Stimulated activated CD8-positive, alpha-beta memory T cell treated with anti-CD3 and anti-CD28 coated beads, Interleukin-15, amount 100 ng/mL, for 24 hours (primary cell): ENCODE measurements at places on chromosomes 3 and 15.

GRCh38 chr3:24595796-24596195 is 101.1 kb upstream of the THRB start:
- no peak for DNase-seq

GRCh38 chr3:129605203-129605921 is 1.1 kb downstream of the PLXND1 start:
- no peak for DNase-seq

DNA sequence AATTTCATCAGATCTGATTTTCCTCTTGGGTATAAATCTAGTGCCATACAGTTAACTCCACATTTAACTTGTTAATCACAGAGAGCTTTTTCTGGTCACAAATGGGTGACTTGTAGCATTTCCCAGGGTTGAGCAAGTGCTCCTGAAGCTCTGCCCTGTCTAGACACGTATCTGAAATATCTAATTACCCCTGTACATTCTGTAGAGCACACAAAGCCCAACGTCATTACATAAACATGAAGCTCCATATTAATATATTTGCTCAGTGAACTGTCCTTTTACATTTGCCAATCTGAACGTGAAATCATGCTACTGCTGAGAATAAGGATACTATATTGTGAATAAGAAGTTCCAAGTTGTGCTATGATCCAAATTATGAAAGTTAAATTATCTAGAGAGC is 49.0 kb downstream of the THBS1 start:
- DNase-seq = no peak

DNA sequence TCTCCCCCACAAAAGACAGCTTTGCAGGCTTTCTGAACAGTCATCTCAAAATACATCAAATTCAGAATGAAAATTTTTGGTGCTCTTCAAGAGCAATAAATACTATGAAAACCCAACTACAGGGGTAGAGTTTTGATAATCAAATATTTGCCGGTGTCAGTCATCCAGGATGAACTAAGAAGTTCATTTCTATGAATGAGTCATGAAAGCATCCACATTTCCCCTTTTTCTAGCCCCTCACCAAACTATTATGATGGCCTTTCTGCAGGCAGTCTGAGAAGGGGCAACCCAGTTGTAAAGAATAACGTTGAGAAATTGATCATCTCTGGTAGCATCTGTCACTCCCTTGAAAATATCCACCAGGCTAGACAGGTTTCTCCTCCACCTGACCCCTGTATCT is 3.1 kb upstream of the LPCAT4 start:
- no peak for DNase-seq

DNA sequence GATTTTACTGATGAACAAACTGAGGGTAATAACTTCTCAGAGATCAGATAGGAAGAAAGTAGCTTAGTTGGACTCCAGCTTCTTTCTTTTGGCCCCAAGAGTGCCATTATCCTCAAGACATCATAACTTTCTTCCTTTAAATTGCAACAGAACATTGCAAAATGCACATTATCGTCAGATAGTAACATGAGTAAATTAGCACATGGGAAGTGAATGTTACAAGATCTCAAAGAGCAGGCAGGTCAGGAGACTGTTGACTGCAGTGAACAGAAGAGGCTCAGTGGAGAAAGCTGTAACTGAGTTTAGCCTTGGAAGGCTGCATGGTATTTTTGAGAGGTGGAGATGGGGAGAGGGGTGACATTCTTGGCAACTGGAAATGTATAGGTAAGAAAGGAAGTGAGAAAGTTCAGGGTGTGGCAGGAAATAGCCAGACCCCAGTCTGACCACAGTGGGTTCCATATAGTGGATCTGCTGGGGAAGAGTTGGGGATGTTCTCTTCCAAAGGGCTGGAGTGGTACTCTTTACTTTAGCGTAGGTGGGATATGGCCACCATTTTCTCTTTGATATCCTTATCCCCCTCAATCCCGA is 307.7 kb downstream of the RPLP1 start:
- no peak for DNase-seq

DNA sequence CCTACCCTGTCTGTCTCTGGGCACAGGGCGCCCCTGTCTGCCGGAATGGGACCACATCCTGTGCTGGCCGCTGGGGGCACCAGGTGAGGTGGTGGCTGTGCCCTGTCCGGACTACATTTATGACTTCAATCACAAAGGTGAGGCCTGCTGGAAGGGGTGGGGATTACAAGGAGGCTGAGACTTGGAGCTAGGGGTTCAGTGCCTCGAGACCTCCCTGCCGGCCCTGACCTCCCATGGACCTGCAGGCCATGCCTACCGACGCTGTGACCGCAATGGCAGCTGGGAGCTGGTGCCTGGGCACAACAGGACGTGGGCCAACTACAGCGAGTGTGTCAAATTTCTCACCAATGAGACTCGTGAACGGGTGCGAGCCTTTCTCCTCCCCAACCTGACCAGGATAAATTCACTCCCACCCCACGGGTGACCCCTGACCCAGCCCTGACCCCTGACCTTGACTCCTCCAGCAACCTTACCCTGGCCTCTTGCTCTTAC is 20.4 kb downstream of the PTH1R start:
- DNase-seq = no peak

DNA sequence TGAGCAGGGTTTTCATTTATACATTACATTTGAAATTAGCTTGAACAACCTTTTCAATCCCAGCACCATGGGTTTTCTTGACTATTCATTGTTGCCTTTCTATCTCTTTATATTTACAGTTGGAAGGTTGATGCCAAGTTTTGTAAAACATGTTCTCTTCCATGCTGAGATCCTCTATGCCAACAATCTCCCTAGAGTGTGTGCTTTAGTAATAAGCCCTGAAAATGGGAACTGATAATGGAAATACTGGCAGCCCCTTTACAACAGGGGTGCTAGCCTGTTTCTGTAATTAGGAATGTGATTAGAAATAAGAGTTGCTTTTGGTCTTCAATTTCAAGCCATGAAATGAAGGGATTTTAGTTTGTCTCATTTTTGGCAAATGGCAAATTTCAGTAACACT is 239.9 kb upstream of the NAALADL2 start:
- no peak for DNase-seq

DNA sequence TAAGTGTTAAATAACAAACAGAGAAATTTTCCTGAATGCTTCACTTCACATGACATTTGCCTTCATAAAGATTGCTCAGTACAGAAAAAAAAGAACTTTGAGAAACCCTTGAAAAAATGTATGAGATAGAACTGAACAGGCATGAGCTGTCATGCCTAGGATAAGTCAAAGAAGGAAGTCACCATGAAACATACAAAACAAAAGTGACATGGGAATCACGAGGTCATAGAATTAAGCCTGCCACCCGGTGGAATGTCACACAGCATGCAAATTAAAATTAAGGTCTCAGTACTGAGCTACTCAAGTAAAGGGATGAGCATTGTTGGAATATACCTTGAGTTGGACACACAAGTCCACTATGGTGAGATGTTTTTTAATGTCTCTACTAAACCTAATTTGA is 652.5 kb upstream of the NECTIN3 start:
- DNase-seq = no peak

DNA sequence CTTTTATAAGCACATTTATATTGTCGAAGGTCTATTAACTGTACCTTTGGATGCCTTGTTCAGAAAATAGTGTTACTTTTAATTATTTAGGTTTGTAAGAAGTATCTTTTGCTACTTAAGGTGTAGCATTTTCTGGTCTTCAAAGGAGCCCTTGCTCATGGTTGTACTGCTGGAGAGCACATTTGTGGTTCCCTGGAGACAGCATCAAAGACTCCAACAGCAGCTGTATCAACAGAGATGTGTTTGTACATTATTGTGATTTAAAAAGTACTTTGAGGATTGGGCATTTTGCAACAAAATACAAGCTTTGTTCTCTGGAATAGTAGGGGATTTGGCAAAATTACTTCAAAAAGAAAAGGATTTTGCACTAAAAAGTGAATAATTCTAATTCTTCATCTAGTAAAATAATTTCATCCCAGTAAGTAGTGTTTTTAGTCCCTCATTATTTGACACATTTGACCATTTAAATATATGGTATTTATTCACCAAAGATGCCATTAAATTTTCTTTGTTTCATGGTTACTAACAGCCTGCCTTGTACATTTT is 16.5 kb downstream of the TBC1D23 start:
- no peak for DNase-seq

DNA sequence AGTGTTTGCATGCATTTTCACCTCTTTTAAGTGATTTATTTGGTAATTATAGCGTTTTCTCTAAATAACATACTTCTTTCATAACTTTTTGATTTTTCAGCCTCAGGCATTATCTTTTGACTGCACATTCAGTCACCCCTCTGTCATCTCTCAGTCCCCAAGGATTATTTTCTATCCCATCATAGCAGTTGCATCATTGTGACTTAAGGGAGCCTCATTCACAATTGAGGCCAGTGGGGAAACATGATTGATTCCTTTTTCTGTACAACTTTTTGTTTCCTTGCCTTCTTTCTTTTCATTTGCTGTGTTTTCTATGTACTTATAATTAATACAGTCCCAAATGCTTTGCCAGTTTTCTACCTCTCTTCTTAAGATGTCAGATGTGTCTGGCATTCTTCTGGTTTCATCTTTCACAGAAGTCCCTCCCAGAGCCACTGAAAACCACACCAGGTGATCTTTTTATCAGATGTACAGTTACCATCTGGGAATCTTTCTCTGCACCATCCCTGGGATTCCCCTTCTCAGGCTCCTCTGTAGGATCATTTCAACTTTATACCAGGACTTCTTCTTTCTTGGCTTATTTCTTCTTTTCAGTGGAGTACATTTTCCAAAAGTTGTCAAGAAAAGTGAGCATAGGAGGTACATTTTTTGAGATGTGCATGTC is 151.4 kb downstream of the RAP2B start:
- no peak for DNase-seq

GRCh38 chr15:101115393-101115785 is 136.5 kb downstream of the CHSY1 start:
- no peak for DNase-seq

GRCh38 chr3:66507423-66508260 is 6.8 kb upstream of the LRIG1 start:
- DNase-seq = no peak

GRCh38 chr15:77889009-77889806 is 188.3 kb downstream of the TBC1D2B start:
- no peak for DNase-seq

- no peak for DNase-seq
These were observed 128.3 kb upstream of the ZNF385D start for GRCh38 chr3:21879184-21879886.

DNA sequence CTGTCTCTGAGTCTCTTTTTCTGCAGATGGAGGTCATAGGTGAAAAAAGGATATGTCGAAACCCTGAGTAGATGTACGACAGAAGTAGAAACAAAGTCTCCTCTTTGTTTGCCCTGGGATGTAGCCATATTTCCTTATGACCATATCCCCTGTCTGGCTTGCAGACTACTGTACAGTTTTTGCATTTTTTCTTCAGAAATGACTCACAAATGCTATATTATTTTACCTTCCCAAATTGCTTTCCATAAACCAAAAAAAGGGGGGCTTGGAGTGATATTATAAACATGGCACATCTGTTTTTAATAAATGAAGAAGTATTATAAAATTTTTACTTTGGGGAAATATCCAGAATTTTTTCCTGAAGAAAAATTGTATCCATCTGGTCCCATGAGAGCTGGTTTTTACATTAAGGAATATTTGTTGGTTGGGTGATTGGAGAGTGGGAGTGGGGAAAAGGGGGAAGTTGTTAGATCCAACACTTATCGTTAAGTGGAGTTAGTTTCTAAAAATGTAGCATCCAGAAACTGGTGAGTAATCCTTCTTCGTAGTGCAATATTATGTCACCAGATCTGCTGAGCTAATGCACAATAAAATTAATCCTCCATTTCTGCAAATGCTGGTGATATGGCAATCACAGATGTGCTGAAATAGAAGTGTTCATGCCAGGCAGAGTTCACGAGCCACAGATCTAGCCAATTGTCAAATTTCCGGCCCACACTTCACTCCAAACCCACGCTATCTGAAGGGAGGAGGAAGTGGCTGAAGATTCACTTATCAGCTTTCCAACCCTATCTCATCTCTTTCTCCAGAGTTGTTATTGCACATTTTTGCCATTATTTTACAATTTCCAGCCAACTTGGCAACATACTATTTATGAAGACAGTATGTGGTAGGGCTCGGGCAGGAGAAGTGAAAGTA is 313.6 kb upstream of the ATP11B start:
- no peak for DNase-seq
